SK-N-MC (cell line): ENCODE measurements at places on chromosomes 12 and 14.

- DNase-seq: no peak
These were observed 371 bp downstream of the CHD8 start for GRCh38 chr14:21455592-21455911.

GRCh38 chr12:106195621-106196027 lies 52.2 kb downstream of the CKAP4 start:
- DNase-seq: no peak

DNA sequence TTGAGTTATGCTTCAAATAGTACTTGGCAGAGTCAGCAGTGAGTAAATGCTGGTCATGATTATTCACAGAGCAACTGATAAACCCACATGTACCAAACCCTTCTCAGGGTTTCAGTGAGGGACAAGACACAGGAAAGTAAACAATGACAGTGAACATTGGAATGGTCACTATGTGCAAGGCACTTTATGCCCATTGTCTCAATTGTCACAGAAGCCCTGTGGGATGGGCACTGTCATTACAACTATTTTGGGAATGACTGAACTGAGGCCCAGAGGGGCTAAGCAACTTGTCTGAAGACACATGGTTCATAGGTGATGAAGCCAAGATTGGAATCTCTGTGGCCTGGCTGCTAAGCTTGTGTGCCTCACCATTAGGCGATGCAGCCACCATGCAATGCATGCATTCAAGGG lies 238.5 kb downstream of the RBM19 start:
- no peak for DNase-seq

- DNase-seq: no peak
These were observed 28.2 kb downstream of the KIAA0586 start for GRCh38 chr14:58455593-58456265.

GRCh38 chr14:95818581-95818980 lies 58.1 kb upstream of the TUNAR start:
- DNase-seq: no peak

DNA sequence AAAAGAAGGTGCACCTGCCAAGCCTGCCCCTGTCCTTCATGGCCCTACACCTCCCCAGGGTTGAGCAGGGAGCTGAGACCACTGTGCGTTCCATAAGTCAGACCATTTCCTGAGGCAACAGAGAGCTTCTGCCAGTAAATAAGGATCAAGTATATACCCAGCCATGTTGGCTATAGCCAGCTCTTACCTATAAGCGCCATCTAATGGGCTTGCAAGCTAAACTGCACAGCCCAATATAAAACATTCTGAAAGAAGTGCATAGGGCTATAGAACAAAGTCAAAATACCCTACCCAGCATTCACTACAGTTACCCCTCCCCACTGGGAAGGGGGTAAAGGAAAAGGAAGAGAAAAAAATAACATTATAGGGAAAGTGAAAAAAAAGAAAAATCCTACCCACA lies 59.3 kb upstream of the SCAF11 start:
- DNase-seq: no peak
